ENCODE measurements at places on chromosomes 3 and 15.

GRCh38 chr3:133934996-133935842 is 39.5 kb upstream of the RAB6B start:
- no peak for DNase-seq

DNA sequence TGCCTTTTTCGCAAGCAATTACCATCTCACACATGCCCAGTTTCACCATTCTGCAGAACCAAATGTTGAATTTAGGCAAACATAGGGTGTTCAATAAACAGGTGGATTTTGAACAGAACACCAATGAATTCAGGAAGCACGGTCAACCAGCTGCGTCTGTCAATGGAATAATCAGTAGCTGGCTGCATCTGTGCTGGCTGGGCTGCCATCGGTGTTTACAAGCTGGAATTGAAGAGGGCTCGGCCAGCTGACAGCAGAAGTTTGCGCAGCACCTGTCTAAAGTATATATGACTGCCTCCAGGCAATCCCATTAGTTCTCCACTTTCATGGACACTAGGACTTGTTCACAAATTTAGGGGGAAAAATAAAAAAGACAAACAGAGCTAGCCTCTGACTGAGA is 996.4 kb upstream of the CFAP20DC start:
- no peak for DNase-seq

GRCh38 chr3:192835818-192836815 is 81.5 kb downstream of the MB21D2 start:
- DNase-seq: no peak

DNA sequence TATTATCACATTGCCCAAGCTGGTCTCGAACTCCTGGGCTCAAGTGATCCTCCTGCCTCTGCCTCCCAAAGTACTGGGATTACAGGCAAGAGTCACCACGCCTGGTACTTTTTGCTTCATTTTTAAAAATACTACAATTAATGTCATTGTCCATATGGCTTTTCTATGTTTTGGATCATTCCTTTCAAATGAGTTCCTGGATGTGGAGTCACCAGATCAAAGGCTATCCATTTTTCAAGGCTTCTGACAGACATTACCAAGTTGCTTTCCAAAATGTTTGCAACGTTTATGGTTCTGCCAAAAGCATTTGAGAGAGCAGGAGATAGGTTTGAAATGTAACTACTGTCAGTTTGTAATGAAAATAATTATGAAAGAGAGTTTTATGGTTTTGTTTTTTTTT is 34.2 kb upstream of the BCL2L10 start:
- no peak for DNase-seq

- no peak for DNase-seq
Measured at GRCh38 chr3:66644549-66644948, 143.7 kb upstream of the LRIG1 start.

DNA sequence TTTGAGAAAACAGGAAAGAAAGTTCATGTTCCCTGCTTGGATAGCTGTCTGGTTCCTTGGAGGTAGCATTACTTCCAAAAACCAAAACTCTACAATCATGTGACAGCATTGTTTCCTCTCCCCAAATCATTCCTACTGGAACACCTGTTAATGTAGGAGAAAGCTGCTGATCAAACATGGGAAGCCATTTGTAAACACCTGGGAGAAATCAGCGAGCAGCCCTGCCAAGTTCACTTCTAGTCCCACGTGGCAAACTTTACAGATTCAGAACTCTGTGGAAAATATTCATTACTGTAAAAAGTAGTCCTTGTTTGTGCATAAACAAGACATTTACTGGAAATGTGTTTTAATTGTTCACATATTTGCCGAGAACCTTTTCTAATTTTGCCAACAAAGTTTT is 275.5 kb upstream of the AZI2 start:
- DNase-seq: no peak

DNA sequence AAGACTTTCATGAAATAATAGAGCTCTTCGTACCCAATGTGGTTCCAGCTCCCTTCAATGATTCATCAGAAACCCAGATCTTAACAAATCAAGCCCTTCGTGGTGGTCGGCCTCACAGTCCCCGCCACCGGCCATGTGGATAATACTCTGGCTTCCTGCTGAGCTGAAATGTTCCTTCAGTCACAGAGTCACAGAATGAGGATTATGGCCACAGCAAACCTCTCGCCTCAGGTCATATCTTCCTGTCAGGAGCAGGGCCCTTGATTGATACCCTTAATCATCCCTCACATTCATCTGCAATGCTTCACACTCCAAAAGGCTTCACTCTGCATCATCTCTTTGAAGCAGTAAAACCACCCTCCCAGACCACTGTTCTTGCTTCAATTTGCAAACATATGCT is 452.6 kb downstream of the OCA2 start:
- DNase-seq: no peak

DNA sequence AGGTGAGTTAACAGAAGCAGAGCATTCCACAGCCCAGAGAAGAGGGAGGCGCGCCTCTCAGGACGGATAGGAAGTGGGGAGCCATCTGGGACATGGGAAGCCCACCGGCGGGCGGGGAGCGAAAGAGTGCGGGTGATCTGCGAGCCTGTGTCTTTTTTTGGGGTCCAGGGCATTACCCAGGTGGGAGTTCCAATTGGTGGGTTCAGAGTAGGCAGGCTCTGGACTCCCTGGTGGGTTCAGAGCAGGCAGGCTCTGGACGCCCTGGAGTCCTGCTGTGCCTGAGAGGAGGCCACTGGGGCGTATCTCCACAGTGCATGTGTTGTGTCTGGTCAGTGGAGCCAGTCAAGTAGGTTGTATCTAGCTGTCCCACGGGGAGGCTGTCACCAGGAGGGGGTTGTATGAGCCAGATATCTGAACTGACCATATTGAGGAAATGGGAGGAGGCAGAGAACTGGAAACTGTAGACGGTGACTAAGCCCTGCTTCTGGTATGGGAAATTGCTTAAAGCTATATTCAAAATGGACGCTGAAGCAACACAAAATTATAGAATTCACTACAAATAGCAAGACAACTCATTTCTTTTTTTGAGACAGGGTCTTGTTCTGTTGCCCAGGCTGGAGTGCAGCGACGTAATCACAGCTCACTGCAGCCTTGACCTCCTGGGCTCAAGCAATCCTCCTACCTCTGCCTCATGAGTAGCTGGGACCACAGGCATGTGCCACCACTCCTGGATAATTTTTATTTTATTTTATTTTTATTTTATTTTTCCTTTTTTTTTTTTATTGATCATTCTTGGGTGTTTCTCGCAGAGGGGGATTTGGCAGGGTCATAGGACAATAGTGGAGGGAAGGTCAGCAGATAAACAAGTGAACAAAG is 34.5 kb upstream of the CHST2 start:
- no peak for DNase-seq

DNA sequence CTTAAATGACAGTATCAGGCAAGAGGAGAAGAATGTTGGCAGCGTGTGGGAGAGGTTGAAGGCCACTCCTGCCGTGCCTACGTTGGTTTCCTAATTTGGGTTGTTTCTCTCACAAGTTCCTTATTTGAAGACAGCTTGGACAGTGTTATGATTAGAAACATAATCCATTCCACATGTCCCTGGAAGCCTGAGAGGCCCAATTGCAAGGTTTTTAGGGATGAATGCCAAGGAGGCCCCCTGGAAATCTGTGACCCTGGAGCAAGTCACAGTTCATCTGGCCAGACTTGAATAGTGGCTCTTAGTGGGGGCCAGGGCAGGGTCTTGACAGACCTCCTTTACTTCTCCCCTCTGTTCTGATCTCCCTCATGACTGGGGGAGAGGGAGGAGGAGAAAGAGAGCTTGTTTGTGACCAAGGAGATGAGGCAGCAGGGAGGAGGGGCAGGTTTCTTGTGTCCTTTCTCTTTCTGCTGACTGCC is 584.4 kb upstream of the TBL1XR1 start:
- no peak for DNase-seq

DNA sequence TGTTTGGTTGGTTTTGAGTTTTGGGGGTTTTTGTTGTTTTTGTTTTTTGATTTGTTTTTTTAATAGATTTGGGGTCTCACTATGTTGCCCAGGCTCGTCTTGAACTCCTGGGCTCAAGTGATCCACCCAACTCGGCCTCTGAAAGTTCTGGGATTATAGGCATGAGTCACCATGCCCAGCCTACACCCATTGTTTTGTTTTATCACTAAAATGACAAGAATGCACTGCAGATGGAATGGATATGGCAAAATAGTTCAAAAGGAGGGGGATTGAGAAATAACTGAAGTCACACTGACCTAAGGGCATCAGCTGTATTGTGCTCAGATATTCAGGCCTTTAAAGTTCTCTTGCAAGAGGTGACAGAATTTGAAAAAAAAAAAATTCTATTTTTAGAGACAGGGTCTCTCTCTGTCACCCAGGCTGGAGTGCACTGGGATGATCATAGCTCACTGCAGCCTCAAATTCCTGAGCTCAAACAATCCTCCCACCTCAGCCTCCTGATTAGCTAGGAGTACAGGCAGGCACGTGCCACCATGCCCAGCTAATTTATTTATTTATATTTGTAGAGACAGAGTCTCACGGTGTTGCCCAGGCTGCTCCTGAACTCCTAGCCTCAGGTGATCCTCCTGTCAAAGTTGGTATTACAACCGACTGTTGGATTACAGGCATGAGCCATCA is 4.4 kb upstream of the RASA2 start:
- DNase-seq: no peak

DNA sequence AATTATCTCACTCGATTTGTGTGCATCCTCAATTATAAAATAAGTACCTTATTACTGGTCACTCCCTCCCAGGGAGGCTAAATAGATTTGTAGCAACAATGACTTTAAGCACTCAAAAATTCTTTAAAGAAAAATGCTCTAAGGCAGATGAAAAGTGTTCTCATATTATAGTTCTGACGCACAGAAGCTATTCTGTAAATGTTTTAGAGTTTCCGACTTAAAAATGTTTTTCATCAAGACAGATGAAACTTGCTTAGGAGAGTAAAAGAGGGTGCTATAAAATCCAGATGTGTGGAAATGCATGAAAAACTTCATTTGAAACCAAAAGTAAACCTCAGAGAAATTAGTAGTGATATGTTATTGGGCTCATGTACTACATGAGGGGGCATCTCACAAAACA is 398.4 kb upstream of the KCNMB2 start:
- no peak for DNase-seq

DNA sequence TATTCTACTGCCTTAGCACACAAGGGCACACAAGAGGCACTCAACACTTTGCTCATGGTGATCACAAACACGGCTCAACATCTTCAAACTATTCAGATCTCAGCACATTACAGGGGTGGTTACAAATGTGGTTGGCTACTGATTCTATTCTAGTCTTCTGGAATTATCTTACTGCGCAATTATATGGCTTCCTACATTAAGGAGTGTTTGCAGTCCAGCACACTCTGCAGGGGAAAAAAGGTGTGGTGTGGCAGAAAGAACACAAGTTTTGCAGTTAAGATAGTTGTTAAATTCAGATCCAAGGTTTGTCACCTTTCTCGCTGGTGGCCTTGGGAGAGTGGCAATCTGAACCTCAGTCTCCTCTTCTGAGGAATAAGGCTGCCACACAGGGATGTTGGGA is 31.9 kb downstream of the IGF2BP2 start:
- DNase-seq: no peak

GRCh38 chr3:174767406-174767805 is 91.7 kb upstream of the NAALADL2 start:
- DNase-seq: no peak

- no peak for DNase-seq
Measured at GRCh38 chr3:71850654-71851053, 65.7 kb upstream of the PROK2 start.

DNA sequence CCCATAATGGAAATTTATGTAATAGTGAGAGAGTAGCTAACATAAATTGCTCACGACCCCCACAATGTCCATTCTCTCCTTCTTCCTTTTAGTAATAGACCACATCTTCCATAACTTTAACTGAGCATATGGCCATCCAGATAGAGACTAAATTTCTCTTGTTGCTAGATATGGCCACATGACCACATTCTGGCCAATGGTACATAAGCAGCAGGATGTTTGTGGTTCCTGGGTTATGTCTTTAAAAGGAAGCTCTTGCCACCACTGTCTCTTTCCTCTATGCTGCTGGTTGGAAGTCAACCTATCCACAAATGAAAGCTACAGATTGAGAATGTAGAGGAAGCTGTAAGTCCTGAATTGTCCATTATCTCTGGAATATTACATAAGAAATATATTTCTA is 59.7 kb upstream of the NPHP3 start:
- DNase-seq: no peak

GRCh38 chr3:76505202-76505845 is 534.6 kb upstream of the ROBO2 start:
- DNase-seq: no peak

GRCh38 chr3:188683032-188683521 is 488.7 kb upstream of the TPRG1 start:
- DNase-seq: no peak

DNA sequence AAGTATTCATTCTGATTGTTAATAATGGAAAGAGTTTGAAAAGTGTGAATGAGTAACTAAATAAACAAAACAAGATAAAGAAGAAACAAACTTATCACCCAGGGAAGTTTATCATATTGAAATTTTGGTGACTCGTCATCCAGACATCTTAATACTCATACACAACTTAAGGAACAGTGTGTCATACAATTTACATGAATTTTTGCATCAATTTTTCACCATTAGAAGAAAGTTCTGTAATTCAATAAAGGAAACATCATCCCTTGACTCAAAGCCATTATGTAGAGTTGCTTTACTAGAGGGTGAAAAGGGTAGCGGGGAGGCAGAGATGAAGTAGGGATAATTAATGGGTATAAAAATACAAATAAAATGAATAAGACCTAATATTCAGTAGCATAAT is 536.2 kb downstream of the GRM7 start:
- no peak for DNase-seq

GRCh38 chr3:181383760-181384159 is 328.0 kb upstream of the SOX2 start:
- DNase-seq: no peak

DNA sequence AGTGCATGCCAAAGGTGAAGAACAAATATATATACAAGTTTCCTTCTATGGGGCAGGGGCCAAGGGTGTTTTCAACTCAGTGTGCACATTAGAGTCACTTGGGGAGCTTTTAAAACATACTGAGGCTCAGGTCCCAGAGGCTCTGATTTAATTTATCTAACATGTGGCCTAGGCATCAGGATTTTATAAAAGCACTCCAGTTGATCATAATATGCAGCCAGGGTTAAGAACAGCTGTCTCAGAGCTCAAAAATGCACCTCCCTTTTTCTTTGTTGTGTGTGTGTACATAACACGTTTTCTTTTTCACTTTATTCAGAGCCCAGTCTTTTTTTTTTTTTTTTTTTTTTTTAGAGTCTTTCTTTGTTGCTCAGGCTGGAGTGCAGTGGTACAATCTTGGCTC is 57.9 kb upstream of the SETD2 start:
- DNase-seq: no peak

GRCh38 chr3:120492103-120492502 is 41.3 kb upstream of the FSTL1 start:
- DNase-seq: no peak

- no peak for DNase-seq
Measured at GRCh38 chr3:53500165-53500777, 5.9 kb downstream of the CACNA1D start.

- no peak for DNase-seq
Measured at GRCh38 chr3:161213644-161214043, 7.5 kb upstream of the NMD3 start.

GRCh38 chr3:146142757-146143156 is 18.2 kb downstream of the PLOD2 start:
- no peak for DNase-seq

GRCh38 chr15:99076109-99076508 is 28.8 kb upstream of the SYNM start:
- DNase-seq: no peak
